PC-9 (cell line): ENCODE measurements at places on chromosomes 16 and 17. TPM values are rescaled to one million over a fixed set of nuclear protein-coding genes. Genes with fewer than 3 reads are reported as not detected.

- no peaks in the 10 kb centered on the region for H3K36me3 ChIP-seq
- no peak overlapping the region for H3K27ac ChIP-seq
- H3K27me3 ChIP-seq = no peaks in the 10 kb centered on the region
- no peak overlapping the region for H3K4me3 ChIP-seq
- DNase-seq = no peak
Measured at GRCh38 chr17:48571024-48571818, 6.9 kb downstream of the HOXB4 start.

The LPO gene
- not detected in 2 replicates for total RNA-seq

GRCh38 chr16:75733305-75734211 is 7.3 kb upstream of the CPHXL start:
- no peaks in the 10 kb centered on the region for H3K27me3 ChIP-seq
- no peak overlapping the region for H3K4me3 ChIP-seq
- no peak overlapping the region for H3K27ac ChIP-seq
- DNase-seq = no peak
- no peaks in the 10 kb centered on the region for H3K36me3 ChIP-seq

The CCL22 gene
- 0.24 and 0.35 TPM in 2 replicates for total RNA-seq

The TLCD1 gene
- 14.7 and 19.4 TPM in 2 replicates for total RNA-seq

- peaks cover 27% of the 10 kb centered on the region for H3K4me1 ChIP-seq
- no peaks in the 10 kb centered on the region for H3K27me3 ChIP-seq
- peak overlapping the region; percentile 91 for H3K4me3 ChIP-seq
- DNase-seq = peak; percentile 83
- peak overlapping the region; percentile 55 for H3K27ac ChIP-seq
Measured at GRCh38 chr16:25106567-25107465, 4.7 kb upstream of the LCMT1 start.

DNA sequence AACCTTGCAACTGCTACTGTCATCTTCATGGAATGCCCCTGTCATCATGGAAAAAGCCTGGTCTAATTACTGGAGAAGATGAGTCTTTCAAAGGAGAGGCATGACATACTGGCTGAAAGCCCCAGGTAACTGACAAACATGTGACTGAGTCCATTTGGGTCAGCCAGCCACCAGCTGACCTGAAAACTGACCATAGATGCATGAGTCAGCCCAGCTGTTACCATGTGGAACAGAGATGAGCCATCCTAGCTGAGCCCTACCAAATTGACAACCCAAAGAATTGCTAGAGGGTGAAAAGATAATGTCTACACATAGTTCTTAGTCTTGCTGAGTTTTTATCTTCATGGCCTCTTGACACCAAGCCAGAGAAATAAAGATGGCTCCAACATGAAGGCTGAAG is 311.8 kb downstream of the UTP18 start:
- no peak overlapping the region for H3K4me3 ChIP-seq
- peaks cover 33% of the 10 kb centered on the region for H3K27me3 ChIP-seq
- DNase-seq = no peak

The HSPB9 gene
- total RNA-seq = 0.33 TPM in 1 of 2 replicates, not detected in the other
